Karpas-422 (cell line): ENCODE measurements at places on chromosomes 4 and X. TPM values are rescaled to one million over a fixed set of nuclear protein-coding genes. Genes with fewer than 3 reads are reported as not detected.

Gene PPEF1
- not detected in 2 replicates for total RNA-seq

Gene DGKK
- not detected in 2 replicates for total RNA-seq

Gene GRSF1
- total RNA-seq: 47.0 and 89.6 TPM in 2 replicates

DNA sequence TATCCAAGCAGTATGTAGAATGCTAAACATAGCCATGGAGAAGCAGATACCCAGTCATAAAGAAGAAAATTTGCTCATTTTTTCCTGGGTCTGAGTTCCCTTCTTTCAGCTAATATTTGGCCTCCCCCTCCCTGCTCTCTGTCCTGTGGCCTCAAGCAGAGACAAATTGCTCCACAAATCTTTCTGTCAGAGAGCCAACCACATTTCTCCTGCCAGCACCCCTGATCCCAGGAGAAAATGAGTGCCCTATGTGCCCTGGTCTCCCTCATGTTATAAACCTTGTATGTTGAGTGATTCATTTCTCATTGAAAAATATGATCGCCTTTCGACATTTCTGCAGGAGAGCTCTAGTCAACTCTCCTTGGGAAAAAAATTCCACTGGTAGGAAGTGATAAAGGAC, 82.0 kb downstream of the TMEM156 start:
- DNase-seq: no peak
- H3K4me3 ChIP-seq: no peak overlapping the region
- no peaks in the 10 kb centered on the region for H3K4me1 ChIP-seq
- H3K27ac ChIP-seq: no peak overlapping the region
- no peaks in the 10 kb centered on the region for H3K36me3 ChIP-seq

DNA sequence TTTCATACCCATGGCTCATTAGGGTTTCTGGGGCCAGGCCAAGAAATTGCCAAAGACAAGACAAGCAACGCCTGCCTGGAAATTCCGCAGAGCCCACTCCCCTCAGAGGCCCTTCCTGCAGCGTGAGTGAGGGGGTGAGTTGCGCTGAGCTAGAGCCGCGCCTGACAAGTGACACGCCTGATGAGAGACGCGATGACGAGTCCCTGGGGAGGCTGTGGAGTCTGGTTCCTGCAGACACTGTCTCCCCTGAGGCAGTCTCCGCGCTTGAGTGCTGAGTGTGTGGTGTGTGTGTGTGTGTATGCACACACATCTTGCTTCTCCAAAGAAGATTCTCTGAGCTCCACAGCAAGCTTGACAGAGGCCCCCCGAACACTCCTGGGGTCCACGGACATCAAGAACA, 269.8 kb downstream of the BCOR start:
- peaks cover 6% of the 10 kb centered on the region for H3K4me1 ChIP-seq
- H3K27me3 ChIP-seq: 0 out of 2 replicates have a peak, but pooled peaks cover 4% of the 10 kb centered on the region
- H3K4me3 ChIP-seq: no peak overlapping the region
- no peak overlapping the region for H3K27ac ChIP-seq
- H3K36me3 ChIP-seq: no peaks in the 10 kb centered on the region

DNA sequence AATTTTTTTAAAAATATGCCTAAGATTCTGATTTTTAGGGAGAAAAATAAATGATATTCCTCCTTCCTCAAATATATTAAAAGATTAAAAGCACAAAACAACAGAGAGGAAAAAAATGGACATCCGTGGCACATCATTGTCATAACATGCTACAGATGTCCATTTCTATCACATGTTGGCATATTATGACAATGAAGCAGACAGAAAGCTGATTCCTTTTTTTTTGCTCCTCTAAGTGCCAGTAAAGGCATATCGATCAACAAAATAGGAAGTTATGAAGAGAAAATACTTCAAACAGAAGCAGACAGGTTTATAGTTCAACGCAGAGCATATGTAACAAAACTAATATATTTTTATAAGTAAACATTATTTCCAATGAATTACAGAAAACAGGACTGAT, 11.2 kb downstream of the KLHL8 start:
- 0 out of 2 replicates have a peak, but pooled peaks cover 5% of the 10 kb centered on the region for H3K36me3 ChIP-seq
- no peak overlapping the region for H3K4me3 ChIP-seq
- no peak for DNase-seq
- peak overlapping the region; percentile 51 for H3K27ac ChIP-seq
- no peaks in the 10 kb centered on the region for H3K27me3 ChIP-seq
- H3K4me1 ChIP-seq: peaks cover 37% of the 10 kb centered on the region

DNA sequence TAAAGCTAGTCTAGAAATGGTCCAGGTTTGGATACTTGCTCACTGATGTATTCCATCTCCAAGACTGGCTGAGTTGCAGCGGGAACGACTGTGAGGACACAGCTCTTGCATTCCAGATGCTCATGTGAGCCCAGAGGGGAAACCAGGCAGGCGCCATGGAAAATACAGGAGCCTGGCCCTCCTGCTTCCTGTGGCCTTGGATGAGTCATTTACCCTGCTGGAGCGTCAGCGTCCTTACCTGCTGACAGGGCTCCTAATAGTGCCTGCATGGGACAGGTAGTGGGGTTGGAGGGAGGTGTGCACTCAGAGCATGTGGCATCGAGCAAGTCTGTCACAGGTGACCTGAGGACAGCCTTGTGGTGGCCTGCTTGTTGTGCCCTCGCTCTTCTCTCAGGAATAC, 69.4 kb downstream of the NSG1 start:
- H3K36me3 ChIP-seq: peaks cover 9% of the 10 kb centered on the region; the same call in 1 of the 2 replicates
- H3K27me3 ChIP-seq: no peaks in the 10 kb centered on the region

DNA sequence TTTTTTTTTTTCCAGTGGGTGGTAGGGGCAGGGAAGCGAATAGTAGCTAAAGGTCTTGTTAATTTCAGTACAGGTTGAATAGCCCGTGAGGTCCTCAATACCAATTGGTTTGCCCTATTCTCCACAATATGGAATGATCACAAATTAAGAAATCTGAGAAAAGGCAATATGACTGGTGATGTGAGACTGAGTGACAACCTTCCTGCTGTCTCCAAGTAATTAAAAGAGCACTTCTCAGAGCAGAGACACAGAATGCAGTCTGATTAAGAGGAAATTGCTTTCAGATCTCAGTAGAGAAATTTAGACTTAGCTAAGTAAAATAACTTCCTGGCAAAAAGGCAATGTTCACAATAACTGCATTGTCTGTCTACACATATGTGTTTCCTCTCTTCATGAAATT, 23.0 kb downstream of the GPR174 start:
- no peaks in the 10 kb centered on the region for H3K4me1 ChIP-seq
- H3K27ac ChIP-seq: no peak overlapping the region
- no peak for DNase-seq
